Skin of body (tissue), 3 donors: ENCODE measurements at places on chromosomes 11 and 22.

- no peak for DNase-seq
Measured at GRCh38 chr11:5280582-5281102, 10.9 kb upstream of the HBE1 start.

DNA sequence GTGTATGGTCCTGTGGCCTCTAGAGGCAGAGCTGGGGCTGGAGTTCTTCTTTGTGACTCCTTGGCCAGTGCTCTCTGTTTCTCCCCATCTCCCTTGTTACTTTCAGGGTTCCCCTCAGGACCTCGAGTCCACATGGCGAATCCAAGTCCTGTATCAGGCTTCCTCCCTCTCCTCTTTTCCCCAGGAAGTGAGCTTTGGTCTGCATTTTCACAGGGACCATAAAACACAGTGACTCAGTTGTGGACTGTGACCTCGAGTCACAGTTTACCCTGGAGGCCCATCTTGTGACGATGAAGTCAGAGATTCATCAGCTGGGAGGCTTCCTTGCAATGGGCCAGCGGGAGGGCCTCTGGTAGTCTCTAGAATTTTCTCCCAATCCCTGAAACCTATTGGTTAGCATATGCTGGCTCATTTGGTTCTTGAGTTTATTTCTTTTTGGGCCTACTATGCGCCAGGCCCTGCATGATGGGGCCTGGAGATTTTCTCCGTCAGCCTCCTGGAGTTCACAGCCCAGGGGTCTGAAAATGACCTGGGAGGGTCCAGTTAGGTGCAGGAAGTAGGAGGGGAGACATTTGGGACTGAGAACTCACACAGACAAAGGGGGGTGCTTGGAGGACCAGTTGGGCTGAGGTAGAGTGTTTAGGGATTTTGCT lies 100.8 kb downstream of the KIAA1671 start:
- no peak for DNase-seq

DNA sequence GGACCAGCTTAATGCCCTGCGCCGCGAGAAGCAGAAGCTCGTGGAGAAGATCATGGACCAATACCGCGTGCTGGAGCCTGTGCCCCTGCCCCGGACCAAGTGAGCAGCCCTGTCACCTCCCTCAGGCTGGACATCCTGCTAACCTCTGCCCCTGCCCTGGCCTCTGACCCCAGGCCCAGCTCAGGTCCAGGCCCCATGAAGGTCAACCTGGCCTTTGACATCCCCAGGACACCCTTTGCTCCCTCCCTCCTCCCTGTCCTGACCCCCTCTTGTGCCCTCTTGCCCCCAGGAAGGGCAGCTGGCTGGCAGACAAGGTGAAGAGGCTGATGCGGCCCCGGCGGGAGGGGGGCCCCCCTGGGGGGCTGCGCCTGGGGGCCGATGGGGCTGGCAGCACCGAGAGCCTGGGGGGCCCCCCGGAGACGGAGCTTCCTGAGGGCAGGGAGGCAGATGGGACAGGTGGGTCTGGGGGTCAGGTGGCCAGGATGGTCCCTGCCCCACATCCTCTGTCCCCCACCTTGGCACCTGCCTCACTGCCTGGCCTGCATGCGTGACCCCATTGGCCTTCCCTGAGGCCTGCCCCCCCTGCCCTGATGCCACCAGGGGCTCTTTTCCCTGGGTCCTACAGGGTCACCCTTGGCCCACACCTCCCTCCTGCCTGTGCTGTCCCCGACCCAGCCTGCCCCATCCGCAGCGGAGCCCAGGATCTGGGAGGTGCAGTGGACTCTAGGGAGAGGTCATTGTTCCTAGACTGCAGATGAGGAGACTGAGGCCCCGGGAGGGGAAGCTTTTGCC lies 5.1 kb upstream of the RPS6KA4 start:
- DNase-seq: no peak

DNA sequence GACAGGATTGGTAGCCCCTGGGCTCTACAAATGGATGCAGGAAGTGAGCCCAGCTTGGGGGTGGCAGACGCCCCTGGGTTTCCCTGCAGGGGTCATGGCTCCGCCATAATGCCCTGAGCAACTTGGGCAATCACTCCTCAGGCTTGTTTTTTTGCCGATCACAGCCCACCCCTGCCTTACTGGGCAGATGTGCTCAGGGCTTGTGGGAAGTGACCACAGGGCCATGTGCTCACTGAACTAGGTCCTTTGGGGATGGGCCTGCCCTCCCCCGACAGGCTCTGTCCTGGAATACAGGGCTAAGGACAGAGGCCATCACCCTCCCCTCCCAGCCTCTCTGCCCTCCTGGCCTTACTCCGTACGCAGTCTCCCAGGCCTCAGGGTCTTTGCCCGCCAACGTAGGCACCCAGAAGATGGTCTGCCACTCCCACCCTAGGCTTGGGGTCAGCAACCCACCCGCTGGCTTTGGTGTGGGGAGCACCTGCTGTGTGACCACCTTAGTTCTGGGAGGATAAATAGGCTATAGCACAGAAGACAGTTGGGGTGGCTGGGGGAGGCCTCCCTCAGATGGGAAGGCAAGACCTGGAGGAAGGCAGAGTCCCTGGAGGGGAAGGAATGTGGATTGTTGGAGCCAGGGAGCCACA lies 3.8 kb downstream of the RPLP2 start:
- no peak for DNase-seq

DNA sequence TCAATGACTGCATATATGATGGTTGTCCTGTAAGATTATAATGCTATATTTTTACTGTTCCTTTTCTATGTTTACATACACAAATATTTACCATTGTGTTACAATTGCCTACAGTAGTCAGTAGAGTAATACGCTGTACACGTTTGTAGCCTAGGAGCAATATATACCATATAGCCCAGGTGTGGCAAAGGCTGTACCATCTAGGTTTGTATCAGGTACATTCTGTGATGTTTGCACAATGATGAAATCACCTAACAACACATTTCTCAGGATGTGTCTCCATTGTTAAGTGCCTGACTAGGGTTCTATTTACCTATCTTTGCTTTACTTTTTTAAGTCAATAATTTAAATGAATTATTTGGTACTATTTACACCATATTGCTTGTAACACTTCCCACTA lies 21.9 kb downstream of the PRR5L start:
- DNase-seq: no peak

DNA sequence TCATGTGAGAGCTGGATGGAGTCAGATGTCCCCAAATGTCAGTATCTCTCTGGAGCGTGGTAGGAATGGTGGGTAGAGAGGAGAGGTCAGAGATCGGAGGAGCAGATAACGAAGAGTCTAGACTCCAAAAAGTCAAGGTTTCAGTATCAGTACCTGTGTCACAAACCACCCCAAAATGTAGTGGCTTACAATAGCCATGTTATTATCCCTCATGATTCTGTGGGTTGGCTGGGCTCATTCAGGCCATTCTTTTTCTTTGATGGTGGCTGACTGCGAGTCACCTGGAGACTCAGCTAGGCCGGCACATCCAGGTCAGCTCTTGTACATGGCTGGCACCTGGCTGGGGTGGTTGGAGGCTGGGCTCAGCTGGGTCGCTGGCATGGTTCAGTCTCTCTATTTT lies 7.3 kb upstream of the SSTR3 start:
- no peak for DNase-seq

GRCh38 chr11:128913806-128914205 lies 22.6 kb downstream of the KCNJ5 start:
- DNase-seq: no peak

GRCh38 chr11:3135481-3136440 lies 29.3 kb downstream of the OSBPL5 start:
- DNase-seq: no peak

GRCh38 chr22:43292630-43293018 lies 50.5 kb downstream of the SCUBE1 start:
- DNase-seq: no peak

DNA sequence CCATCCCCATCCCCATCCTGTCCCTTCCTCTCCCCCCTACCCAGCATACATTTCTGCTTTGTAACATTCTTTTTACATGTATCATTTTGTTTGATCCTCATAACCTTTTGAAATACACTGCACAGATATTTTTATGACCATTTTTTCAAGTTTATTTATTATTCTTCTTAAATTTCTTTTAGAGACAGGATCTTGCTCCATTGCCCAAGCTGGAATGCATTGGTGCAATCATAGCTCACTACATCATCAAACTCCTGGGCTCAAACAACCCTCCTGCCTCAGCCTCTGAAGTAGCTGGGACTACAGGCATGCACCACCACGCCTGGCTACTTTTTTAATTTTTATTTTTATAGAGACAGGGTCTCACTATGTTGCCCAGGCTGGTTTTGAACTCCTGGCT lies 99.4 kb upstream of the AKIP1 start:
- no peak for DNase-seq

GRCh38 chr22:22479999-22480532 lies 28.5 kb downstream of the ZNF280B start:
- no peak for DNase-seq

DNA sequence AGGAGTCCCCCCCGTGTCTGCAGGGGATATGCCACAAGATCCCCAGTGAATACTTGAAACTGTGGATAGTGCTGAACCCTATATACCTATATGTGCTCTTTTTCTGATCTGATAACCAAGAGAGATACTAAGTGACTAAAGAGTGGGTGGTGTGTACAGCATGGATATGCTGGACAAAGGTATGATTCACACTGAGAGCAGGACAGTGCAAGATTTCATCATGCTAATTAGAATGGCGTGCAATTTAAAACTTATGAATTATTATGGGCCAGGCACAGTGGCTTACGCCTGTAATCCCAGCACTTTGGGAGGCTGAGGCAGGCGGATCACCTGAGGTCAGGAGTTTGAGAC lies 90.2 kb upstream of the ALKBH3 start:
- DNase-seq: no peak

DNA sequence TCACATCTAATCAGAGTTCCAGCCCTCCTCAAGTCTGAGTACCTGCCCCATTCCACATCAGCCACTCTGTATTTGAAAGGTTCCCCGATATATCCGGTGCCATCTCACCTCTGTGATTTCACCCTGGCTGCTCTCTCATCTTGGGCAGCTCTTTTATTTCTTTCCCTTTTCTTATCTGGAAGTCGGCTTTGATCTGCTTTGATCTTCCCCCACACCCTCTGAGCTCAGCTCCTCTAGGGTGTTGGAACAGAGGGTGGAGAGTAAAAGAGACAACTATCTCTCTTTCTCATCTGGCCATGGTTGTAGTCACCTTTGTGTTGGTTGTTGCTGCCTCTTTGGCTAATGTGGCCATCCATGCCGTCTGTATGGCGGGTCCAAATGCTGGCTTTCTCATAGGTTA lies 108.3 kb downstream of the ENTHD1 start:
- DNase-seq: no peak

DNA sequence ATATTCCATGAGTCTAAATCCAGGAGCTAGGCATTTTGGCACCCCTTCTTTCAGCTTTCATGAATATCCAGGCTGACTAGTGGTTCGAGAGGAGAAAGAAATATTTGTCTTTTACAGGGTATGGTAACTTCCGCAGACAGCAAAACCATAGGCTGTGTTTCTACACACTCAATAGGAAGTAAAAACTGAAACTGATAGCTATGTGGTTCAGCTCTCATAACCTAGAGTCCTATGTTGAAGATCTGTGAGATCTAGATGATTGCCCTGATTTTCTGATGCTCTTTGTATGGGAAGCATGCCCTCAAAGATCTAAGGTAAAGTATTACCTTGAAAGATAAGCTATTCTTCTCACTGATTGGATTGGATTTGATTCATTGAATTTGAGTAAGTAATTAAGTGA lies 118.3 kb downstream of the CD44 start:
- no peak for DNase-seq

DNA sequence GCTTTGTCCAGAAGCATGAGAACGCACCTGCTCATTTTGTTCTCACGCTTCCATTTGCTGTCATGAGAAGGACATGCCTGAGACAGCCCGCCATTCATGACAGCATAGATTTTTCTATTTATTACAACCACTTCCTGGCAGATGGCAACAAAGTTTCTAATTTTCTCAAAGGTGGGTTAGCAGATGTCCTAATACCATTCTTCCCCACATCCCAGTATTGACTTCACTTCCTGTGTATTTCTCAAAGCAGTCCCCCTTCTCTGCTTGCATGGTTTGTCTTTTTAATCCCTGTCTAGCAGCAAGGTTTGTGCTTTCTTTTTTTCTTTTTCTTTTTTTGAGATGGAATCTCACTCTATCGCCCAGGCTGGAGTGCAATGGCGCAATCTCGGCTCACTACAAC lies 94.3 kb downstream of the ISX start:
- no peak for DNase-seq

- DNase-seq: no peak
Measured at GRCh38 chr11:95108671-95109551, 19.3 kb downstream of the ENDOD1 start.

- DNase-seq: no peak
Measured at GRCh38 chr22:29700206-29700899, 19.4 kb upstream of the CABP7 start.

DNA sequence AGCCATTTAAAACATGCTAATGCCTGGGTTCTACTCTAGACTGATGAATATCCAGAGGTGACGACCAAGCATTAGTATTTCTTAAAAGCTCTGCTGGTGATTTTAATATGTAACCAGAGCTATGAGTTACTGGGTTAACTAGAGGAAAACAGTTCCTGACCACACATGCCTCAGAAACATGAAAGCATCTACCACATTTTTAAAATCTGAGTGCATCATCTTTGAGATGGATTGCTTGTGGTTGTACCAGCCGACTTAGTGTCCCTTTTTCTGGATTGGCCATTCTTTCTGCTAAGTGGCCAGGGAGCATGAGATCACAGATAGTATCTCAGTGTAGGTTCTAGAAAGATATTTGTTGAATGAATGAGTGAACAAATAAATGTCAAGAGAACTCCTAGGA lies 152.4 kb downstream of the NTM start:
- no peak for DNase-seq

- no peak for DNase-seq
Measured at GRCh38 chr11:1852877-1853276, at the start of gene LSP1. Gene LSP1 (plus strand): TSS chr11:1853084. CDS start chr11:1853145, 61 bp downstream.

GRCh38 chr11:6505577-6506240 lies 8.6 kb downstream of the DNHD1 start:
- DNase-seq: peak; percentile 18

DNA sequence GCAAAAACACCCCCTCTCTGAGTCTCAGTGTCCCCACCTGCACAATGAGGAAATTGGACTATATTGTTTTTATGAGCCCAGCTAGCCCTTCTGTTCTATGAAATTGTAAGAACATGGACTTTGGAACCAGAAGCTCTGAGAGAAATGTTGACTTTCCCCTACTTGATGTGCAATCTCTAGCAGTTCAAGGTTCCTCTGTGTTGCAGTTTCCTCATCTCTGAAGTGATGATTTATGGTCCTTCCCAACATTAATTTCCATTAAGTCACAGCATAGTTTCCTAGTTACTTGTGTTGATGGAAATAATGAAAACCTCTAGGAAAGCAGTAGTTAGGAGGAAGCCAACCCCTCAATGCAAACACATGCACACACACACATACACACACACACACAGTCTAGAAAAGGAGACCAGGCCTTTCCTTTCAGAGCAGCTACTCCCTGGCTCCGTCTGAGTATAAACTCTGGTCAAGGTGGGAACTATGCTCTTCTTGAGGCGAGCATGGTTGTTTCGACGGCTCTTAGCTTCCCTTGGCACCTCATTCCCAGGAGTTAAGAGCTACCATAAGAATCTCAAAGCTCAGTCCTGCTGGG lies 518.4 kb downstream of the SOX6 start:
- no peak for DNase-seq
